ENCODE measurements at places on chromosomes 16 and 17.

GRCh38 chr16:30601966-30602365, 8.2 kb downstream of the ZNF689 start:
- no peak for DNase-seq

DNA sequence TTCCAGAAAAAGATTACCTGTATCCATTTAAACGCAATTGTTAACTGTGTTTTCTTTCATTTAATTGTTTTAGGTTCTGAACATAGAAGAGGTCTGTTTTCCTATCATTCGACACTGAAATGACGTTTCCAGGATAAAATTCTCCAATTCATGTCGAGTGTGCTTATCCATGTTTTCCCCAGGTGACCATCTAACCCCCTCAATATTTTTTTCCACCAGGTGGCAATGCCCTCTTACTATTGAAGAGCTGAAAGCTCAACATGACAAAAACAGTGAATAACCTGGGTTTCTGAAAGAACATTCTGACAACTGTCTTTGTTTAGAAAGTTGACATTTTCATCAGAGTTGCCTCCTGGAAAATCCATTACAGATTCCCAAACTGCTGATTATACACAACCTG, 948.7 kb downstream of the KCNJ2 start:
- no peak for DNase-seq

DNA sequence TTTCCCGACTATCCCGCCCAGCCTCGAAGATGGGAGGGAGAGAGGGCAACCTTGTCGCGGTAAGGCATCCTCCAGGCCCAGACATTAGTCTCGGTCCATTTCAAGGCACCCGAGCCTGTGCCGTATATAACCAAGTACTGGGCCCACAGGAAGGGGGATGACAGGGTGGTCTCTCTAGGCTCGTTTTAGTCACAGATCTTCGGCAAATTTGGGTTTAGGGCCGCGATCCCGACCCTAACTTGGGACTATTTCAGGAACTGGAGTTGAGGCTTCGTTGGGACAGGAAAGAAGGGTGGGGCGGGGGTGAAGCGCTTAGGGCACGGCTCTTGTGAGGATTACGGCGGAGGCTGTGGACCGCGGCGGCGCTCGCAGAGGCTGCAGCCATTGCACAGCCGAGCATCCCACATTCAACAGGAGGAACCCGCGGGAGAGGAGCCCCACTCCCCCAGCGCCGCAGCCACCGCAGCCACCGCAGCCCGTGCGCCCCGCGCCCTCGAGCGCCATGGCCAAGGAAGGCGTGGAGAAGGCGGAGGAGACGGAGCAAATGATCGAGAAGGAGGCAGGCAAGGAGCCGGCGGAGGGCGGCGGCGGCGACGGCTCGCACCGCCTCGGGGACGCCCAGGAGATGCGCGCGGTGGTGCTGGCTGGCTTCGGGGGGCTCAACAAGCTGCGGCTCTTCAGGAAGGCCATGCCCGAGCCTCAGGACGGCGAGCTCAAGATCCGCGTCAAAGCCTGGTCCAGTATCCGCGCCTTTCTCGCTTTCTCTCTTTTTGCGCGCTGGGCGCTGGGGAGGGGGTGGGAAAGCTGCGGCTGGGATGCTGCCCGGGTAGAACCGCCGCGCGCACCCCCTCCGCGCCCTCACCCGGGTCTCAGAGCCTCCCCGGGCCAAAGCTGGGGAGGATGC, at the start of gene VAT1L:
TSS of gene VAT1L (plus strand) at position 384 of the 904 bp plus-strand sequence. CDS start at position 503, 119 bp downstream.
- DNase-seq, result peak; percentile 91

DNA sequence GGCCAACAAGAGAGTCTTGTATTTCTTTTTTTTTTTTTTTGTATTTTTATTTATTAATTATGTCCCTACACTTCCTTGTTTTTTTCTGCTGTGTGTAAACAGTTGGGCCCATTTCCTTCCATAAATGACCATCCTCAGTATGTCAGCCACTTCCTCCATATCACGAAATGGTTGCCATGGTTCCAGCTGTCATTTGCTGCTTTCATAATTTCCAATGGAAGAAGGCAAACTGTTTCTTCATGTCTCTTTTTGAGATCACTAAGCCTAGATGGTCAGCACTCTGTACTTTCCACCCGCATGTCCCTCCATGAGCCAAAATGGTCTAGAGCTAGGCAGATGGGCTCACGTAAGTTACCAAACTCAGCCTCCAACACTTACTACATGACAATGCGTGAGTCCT, 133.5 kb upstream of the FOXF1 start:
- no peak for DNase-seq

DNA sequence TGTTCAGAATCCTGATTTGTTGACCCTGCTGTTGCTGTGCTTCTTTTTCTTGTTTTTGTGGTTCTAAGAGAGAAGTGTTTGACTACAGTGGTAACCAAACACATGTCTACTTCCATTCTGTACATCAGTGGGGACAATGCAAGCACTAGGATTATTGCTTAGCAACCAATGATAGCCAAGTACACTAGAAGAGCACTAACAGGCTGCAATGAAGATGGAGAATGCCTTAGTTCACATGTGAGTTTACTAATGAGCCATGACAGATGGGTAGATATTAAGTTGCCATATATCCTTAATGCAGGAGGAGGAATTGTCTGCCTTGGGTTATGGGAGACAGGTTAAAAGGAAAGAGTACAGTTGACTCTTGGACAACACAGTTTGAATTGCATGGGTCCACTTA, 8.3 kb downstream of the EFCAB5 start:
- no peak for DNase-seq

GRCh38 chr16:65675161-65675560, 553.3 kb upstream of the CDH11 start:
- no peak for DNase-seq

DNA sequence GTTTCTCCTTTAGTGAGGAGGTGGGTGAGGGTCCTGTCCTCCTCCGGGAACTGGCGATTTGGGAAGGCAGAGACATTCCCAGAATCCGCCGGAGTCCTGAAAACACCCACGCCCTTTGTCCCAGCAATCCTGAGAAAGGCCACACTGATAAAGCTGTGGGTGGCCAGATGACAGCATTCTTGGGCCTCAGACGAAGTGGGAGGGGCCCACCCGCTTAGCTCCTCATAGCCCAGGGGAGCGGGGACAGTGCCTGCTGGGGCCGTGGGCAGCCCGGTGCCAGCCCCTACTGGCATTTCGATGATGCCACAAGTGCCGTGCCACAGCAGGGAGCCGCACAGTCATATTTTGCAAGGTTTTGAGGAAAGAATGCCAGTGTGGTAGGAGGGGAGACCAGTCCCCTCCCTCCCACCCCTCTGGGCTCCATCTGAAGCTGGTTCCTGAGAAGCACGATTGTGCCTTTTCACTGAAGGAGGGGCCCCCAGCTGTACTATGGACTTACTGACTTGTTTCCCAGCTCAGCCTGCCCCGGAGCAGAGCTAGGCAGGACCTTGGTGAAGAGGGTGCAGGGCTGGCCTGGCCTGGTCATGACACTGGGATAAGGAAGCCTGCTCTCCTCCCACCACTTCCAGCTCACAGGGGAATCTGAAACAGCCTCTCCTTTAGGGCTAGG, 20.9 kb upstream of the MPRIP start:
- DNase-seq, result peak; percentile 69

- DNase-seq, result no peak
These were observed 187.4 kb upstream of the IRX6 start for GRCh38 chr16:55136356-55137150.

- DNase-seq, result no peak
These were observed 56.8 kb downstream of the B9D1 start for GRCh38 chr17:19305761-19306159.

DNA sequence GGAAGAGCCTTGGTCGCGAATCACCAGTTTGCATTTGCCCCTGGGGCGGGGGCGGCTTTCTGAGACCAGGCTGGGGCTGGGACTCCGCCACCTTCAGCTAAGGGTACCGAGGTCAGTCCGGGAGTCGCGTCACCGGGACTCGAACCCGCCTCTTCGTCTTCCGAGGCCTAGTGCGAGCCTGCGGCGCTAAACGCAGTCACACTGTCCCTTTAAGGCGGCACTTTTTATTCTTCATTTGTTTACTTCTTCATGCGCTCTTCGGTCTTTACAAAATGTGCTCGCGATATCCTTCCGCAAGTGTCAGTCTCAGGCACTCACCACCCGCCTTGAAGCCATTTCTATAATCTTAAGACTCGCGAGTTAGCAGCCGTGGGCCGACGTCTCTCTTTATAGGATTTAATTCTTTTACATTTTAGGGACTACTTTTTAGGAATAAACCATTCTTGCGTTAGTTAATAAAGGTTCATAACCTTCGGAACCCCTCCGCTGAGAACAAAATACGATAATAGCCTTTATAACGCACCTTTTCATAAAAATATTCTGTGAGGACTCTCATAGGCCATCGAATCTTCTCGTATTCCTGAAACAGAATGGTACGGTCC, 593 bp upstream of the HEXIM1 start:
- peak; percentile 69 for DNase-seq

DNA sequence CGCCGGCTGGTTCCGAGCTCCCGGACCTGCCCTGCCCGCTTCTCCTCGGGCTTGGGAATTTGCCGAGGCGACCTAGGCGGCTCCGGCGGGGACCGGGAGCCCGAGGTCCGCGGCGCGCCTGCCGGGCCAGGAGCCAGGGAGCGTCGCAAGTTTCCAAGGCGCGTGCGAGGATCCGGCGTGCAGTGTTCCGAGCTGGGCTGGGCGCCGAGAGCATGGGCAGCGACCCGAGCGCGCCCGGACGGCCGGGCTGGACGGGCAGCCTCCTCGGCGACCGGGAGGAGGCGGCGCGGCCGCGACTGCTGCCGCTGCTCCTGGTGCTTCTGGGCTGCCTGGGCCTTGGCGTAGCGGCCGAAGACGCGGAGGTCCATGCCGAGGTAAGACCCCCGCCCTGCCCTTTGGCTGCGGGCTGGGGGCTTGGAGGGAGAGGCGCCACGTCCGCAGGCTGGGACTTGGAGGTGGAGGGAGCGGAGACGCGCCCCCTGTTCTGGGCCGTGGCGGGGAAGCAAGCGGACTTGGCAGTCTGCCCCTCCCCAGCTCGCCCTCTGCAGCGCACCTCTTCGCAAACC, 668 bp downstream of the MMP15 start:
- DNase-seq, result peak; percentile 55

- DNase-seq, result no peak
These were observed 18.8 kb downstream of the ADORA2B start for GRCh38 chr17:15963670-15964110.

DNA sequence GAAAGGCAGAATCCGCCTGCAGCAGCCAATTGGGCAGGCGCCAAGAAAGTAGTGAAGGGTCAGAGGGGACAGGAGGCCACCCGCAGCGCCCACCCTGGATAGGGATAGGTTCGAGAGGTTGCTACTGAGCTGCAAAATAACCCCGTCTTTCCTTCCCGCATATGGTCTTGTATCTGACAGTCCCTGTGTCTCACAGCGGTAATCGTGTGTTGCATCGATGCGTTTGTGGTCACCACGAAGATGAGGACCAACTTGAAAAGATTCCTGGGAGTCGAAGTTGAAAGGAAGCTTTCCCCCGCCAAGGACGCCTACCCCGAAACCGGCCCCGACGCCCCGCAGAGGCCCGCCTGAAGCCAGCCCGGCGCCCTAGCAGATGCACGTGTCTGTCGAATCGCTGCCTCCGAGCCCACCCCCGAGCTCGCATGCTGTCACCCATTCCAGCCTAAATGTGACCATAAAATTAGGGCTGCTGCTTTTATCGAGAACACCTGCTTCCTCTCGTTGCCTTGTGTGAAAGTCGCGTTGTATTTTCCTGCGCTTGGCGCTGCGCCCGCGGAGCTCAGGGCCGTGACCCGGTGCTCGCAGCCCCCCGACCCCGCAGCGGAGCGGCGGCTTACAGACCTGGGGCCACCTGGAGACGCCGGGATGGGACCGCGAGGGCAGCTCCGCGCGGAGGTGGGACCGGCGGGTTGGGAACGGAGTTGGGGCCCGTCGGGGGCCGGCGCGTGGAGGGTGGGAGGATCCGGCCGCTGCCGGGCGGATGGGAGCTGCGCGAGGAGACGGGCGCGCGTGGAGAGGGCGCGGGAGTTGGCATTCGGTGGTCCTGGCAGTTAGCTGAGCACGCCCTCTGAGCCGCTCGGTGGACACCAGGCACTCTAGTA, at the start of gene CMTM2:
TSS of gene CMTM2 (plus strand) at position 813 of the 881 bp plus-strand sequence. CDS start 145 bp downstream, outside the sequence.
- DNase-seq, result no peak

- DNase-seq, result peak; percentile 37
These were observed 40.5 kb downstream of the USP7 start for GRCh38 chr16:8923199-8923598.

DNA sequence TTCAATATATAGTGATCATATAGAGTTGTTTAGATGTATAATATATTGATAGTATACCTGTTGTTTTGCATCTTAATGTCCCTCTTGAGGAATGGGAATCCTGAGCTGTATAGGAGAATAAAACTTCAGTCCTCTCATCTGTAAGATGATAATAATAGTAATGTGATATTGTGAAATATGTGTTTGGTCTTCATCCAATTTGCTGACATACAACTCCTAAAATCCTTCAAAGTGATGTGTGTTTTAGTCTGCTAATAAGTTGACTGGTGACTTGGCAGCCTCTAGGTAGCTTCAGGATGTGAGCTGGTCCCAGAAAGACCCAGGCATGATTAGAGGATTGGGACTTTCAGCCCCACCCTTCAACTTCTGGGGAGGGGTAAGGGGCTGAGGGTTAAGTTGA, 22.8 kb upstream of the NFAT5 start:
- no peak for DNase-seq

GRCh38 chr16:87491522-87492290, 1.1 kb downstream of the ZCCHC14 start:
- DNase-seq, result no peak

DNA sequence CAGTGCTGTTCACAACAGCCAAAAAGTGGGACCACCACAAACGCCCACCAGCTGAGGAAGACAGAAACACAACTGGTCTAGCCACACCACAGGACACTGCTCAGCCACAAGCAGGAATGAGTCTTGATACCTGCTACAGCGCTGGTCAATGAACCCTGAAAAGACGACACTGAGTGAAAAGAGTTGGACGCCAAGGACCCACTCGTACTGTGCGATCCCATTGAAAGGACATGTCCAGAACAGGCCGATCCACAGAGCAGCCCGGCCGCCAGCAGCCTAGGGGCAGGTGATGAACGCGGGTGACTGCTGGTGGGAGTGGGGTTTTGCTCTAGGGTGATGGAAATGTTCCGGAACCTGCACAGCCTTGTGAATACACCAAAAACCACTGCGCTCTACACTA, 10.6 kb upstream of the SLC38A8 start:
- DNase-seq, result no peak

- no peak for DNase-seq
These were observed 147.5 kb upstream of the GSE1 start for GRCh38 chr16:85465328-85466303.

- no peak for DNase-seq
These were observed 11.9 kb downstream of the ITFG1 start for GRCh38 chr16:47448830-47449575.

DNA sequence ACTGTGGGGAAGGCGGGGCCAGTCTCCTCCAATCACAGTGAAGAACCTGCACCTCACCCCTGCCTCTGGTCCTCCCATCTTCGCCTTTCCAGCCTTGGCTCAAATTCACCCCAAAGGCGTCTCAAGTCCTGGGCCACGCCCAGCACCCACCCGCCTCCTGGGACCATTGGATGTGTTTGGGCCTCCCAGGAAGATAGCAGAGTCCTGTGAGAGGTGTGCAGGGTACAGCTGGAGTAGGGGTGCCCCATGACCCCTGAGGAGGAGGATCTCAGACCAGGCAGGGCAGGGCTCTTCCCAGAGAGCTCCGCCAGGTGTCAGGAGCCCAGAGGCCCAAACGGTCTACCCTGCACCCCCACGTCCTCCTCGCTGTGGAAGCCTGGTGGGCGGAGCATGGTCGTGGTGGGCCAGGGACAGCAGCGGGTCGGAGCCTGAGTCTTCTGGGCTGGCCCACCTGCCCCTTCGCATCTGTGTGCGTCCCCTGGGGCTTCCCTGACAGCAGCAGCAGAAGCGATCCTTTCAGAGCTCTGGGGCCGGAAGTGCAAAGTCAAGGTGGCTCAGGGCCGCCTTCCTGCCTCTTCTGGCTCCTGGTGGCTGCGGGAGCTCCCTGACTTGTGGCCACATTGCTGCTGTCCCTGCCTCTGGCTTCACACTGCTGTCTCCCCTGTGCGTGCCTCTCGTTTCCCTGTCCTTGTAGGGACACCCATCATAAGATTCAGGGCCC, 34.9 kb upstream of the ZNF469 start:
- DNase-seq, result no peak
